ENCODE measurements at places on chromosomes 4 and X. TPM values are rescaled to one million over a fixed set of nuclear protein-coding genes. Genes with fewer than 3 reads are reported as not detected.

The AFM gene
- not detected for total RNA-seq

The APELA gene
- not detected for total RNA-seq

The C4orf51 gene
- total RNA-seq = not detected

The ARL9 gene
- 1.5 TPM for total RNA-seq

The MSANTD1 gene
- not detected for total RNA-seq
